ENCODE measurements at places on chromosomes 11 and 22.

GRCh38 chr11:66840317-66841091 is 2.7 kb upstream of the RCE1 start:
- no peak for DNase-seq

GRCh38 chr11:65879617-65880016 is at the start of gene CTSW:
CTSW (plus strand) TSS chr11:65879837; CDS start chr11:65879855, 18 bp downstream.
- DNase-seq, result no peak

DNA sequence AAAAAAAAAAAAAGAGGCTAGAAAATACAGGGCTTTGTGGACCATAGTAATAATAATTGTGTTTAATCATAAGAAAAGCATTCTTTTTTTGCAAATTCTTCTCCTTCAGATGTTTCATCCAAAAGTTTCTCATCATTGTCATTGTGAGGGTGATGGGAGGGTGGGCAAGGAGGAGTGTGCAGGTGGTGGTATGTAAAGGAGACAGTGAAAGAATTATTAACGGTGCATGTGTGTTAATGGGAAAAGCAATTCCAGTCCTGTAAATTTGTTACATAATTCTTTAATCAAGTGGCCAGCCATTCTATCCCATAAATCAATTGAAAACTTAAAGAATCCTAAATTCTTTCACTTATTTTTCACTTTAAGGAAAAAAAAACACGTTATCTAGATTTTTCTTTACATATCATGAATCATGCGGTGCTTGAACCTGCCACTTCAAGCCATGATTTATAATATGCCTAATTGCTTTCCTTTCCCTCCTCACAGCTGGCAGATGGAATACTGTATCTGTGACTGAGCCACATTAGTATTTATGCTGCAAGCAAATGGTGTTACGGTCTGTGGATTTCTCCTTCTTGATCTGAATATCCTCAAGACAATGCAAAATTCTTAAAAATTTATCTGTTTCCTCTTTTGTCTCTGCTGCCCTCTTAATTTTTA is 318.5 kb downstream of the JRKL start:
- DNase-seq, result no peak

GRCh38 chr22:33142282-33143055 is 84.3 kb upstream of the SYN3 start:
- DNase-seq, result no peak
